ENCODE measurements at places on chromosomes 7 and 10.

GRCh38 chr7:158244873-158245723 lies 342.5 kb downstream of the PTPRN2 start:
- no peak for DNase-seq

- DNase-seq: no peak
Observed at GRCh38 chr7:29030781-29031275, 72.7 kb upstream of the TRIL start.

DNA sequence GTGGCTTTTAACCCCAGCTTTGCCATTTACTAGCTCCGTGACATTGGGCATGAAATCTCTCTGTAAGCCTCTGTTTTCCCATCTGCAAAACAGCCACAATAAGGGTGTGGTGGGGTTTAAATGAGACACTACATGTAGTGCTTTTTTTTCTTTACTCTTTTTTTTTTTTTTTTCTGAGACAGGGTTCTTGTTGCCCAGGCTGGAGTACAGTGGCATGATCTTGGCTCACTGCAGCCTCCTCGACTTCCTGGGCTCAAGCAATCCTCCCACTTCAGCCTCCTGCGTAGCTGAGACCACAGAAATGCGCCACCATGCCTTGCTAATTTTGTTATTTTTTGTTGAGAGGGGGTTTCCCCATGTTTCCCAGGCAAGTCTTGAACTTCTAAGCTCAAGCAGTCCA lies 8.3 kb upstream of the DENND10 start:
- DNase-seq: no peak

DNA sequence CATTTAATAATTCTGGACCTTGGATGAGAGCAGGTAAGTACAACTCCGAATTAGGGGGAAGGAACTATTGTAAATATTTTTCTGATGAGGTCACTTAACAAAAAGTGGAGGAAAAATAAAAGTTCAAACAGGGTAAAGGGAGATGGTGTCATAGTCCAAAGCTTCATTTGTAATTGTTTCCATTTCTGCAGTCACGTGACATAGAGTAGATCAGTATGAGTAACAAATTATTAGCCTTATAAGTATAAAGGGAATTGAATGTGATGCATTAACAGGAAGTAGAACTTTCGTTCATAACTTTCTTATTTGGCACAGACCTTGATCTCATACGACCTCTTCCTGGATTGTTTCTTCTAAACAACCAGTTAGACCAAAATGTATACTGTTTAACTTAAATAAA lies 347.2 kb upstream of the TPK1 start:
- no peak for DNase-seq

DNA sequence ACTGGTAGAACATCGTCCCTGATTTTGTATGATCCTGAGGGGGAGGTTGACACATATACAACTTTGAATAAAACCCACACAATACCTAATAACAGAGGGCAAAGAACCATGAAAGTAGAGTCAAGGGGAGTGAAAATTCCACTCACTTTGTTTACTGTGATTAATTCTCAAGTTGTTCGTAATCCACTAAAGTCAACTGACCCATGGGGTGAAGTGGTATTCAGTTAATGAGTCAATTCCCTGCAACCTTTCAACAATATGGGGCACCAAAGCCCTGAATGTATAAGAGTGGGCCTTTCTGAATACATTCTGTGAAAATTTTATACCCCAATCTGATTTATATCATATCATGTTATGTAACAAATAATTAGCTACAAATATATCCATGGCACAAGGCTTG lies 39.0 kb upstream of the C10orf67 start:
- no peak for DNase-seq

GRCh38 chr7:5692845-5693278 lies 88.6 kb downstream of the RNF216 start:
- no peak for DNase-seq

DNA sequence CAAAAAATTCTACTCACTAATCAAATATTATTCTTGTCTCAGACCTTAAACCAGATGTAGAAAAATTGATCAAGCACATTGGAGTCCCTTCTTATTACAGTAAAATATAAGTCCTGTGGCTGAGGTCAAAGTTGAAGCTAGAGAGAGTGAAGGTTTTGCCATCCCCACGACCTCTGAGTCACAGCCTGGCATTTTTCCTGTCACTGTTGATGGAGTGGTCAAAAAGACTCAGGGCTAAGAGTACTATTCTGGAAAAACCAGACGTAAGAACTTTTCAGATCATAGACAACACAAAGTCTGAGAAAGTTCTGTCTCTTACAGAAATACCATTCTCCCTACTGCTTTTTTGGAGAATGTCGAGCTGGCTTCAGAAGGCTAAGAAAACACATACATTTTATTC lies 323.7 kb upstream of the ANKRD30A start:
- DNase-seq: no peak

DNA sequence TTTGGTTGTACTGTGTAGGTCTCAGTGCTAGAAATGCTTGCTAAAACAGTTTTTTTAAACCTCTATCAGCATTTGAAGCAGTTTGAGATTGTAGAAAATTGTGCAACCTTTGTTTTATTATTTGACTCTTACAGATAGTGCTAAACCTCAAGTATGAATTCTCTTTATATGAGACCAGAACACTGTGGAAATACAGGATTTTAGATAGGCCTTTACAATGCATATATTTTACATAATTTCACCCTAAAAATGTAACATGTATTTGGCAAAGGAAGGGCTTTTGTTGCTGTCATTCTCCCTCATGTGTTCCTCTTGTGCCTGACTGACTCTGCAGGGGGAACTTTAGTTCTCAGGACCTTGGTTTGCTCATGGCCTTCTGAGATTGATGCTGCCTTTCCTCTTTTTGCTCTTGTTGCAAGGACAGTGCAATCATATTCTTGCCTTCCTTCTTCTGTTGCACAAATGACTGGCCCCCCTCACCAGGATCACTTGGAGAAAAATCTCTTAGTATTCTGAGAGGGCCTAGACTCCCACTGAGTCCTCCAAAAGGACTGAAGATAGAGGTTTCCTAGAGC lies 188.7 kb downstream of the PPP1R9A start:
- DNase-seq: no peak

DNA sequence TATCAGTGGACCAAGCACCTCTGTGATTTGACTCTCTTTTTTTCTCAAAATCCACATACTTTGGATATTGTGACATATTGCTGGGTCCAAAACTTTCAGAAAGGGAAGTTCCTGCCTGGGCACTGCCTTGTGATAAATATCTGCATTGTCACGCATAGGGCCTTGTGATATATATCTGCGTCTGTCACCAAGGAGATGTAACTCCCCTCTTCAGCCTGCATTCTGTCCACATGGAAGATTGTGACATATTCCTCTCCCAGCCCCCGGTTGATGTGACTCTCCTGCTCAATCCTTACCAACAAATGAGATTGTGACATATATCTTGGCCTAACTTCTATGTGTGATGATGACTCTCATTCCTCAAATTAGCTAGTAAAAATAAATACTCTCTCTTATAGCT lies 25.4 kb upstream of the ZNF107 start:
- DNase-seq: no peak

DNA sequence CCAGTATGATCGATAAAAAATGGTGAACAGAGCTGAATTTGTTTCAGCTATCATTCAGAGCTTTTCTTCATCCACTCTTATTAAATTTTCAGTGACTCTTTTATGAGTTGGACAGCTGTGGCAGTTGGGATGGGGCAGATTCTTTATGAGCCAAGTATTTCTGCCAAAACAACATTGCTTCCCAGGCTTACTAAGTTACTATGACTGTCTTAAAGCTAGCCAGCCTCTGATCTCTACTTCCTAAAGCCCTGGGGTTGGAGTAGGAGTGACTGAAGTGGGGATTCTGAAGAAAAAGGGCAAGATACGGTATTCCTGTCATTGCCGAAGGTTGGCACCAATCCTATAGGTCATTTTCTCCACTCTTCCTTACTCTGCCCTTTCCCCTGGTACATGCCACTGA lies 12.7 kb downstream of the RPP30 start:
- no peak for DNase-seq

DNA sequence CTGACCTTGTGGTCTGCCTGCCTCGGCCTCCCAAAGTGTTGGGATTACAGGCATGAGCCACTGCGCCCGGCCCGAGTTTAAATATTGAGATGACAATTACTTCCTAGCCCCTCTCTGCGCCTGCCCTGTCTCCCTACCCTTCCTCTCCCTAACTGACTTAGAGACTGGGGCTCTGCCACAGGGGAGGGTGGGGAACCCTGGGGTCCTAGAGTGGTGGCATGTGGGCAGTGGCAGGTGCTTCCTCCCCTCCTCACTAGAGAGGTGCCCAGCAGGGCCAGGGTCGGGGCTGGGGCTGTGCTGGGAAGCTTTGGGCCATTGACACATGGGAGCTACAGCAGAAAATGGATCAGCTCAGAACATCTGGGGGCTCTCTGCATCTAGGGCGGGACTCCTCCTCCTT lies 7.0 kb upstream of the ACHE start:
- no peak for DNase-seq

DNA sequence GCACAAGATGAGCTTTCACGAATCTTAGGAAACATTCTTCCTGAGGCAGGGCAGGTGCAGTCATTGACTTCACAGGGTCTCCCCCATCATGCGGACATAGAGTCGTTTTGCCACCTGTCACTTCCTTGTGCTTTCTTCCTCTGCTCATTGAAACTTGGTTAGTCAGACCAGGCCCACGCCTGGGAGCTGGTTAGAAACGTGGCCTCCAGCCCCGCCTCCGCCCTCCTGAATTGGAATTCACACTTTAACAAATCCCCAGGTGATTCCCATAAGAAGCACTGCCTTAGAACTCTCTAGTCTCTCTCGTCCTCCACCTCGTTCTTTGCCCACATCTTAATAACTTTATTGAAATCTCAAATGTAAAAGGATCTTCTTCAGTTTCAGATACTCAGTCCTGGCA lies 265.5 kb upstream of the FZD8 start:
- DNase-seq: no peak

Measured in GM19239 (cell line).